Activated CD4-positive, alpha-beta T cell treated with anti-CD3 and anti-CD28 coated beads for 36 hours (primary cell): ENCODE measurements at places on chromosomes 7 and 10.

GRCh38 chr7:74371381-74372341 is 82.0 kb upstream of the GTF2IRD1 start:
- peak; percentile 13 for DNase-seq

DNA sequence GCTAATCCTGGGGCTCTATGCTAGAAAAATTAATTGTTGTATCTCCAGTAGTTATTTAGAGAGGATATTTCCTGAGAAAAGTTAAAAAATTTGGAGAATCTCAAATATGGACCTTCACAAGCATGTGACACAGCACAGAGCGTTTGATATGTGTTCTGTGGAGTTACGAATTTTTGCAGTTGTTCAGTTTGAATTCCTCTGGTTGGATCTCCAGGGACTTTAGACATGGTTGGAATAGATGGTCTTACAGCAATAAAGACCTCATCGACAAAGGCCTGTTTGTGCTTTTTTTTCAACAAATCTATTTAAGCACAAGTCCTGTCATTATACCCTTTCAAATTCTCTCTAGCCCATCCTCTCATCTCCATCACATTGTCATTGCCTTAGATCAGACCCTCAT is 138.0 kb downstream of the TES start:
- no peak for DNase-seq

DNA sequence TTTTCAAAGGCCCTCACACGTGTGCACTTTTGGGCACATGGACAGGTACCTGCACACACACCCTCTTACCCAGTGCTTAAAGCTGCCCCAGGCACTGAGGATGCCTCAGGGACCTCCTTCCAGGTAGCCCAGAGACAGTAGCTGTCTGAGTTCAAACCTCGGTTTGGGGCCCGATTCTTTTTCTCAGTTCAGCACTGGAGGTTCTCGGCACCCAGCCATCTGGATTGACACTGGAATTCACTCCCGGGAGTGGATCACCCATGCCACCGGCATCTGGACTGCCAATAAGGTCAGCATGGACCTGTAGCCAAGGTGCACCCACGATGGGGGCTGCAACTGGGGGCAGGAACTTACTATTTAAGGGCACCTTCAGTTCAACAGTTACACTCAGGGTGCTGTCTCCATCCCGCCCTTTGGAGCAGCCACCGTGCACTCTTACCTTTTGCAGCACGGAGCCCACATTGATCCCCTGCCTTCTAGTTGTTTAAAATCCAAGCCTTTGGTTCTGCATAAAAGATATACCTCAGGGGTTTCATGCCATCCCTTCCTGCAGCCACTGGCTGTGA is 17.7 kb downstream of the CPA5 start:
- DNase-seq, result no peak

- peak; percentile 12 for DNase-seq
These were observed 183.0 kb upstream of the CTBP2 start for GRCh38 chr10:125343118-125343925.

DNA sequence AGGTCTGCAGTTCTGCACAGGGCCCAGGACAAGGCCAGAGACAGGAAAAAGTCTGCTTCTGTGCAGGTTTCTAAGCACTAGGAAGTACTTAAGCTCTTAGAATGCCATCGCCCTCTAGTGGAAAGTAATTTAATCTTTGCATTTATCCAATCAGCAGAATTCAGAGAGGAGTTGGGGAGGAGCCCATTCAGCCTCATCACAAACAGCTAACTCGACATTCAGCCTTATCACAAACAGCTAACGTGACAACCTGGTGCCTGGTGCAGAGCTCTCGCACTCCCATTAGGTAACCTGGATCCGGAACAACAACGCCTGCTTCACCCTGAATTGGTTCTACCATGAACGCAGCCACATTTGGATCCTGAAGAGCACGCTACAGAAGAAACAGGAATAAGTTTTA is 15.2 kb downstream of the OAT start:
- peak; percentile 27 for DNase-seq

DNA sequence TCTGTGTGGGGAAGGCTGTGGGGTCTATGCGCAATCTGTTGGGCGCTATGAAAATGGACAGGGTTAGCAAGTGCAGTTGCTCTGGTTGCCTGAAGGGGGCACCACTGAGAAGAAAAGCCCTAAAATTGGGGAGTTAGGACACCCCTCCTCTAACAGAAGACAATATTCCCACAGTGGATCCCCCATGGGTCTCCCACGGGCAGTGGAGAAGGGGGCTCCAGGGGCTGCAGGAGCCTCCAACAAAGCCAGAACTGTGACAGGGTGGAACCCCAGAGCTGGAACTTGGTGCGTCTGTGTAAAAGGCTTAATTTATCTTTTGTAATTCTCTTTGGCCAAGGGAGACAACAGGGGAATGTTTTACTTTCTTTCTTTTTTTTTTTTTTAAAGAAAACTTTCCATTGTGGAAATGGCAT is 12.5 kb upstream of the COL13A1 start:
- DNase-seq, result peak; percentile 19
